ENCODE measurements at places on chromosomes 7 and 10. TPM values are rescaled to one million over a fixed set of nuclear protein-coding genes. Genes with fewer than 3 reads are reported as not detected.

DNA sequence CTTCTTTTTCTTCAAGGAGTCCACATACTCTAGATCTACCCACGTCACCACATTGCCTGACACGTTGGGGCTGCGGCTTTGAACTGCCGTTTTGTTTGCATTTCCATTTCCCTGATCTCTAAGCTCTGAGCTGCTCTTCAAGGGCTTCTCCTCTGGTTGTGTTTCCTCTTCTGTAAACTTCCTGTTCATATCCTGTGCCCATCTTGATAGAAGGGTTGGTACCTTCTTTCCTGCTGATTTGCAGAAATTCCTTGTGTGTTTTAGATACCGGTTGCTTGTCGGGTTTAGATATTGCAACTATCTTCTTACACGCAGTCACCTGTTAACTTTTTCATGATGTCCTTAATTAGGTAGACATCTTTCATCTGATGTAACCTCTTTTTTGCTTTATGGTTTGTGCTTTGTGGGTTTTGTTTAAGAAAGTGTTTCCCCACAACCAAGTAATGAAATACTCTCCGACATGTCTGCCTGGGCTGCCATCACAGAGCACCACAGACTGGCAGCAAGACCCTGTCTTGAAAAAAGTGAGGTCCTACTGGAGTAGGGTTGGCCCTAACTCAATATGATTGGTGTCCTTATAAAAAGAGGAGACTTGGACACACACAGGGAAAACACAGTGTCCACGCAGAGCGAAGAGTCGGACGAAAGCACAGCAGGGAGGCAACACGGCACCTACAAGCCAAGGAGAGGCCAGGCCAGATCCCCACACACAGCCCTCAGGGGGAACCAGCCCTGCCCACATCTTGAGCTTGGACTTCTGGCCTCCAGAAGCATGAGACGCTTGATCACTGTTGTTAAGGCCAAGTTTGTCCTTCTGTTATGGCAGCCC is 99.1 kb upstream of the PDGFA start:
- H3K27me3 ChIP-seq = no peaks in the 10 kb centered on the region
- H3K36me3 ChIP-seq = no peaks in the 10 kb centered on the region
- no peak overlapping the region for H3K4me3 ChIP-seq

GRCh38 chr10:117284716-117285494 is 44.0 kb downstream of the SLC18A2 start:
- no peak for DNase-seq
- no peak overlapping the region for H3K27ac ChIP-seq
- H3K4me3 ChIP-seq = no peak overlapping the region
- no peaks in the 10 kb centered on the region for H3K4me1 ChIP-seq
- H3K36me3 ChIP-seq = peaks cover 4% of the 10 kb centered on the region
- no peaks in the 10 kb centered on the region for H3K27me3 ChIP-seq

- H3K27me3 ChIP-seq = no peaks in the 10 kb centered on the region
- no peaks in the 10 kb centered on the region for H3K4me1 ChIP-seq
- H3K27ac ChIP-seq = no peak overlapping the region
- DNase-seq = no peak
- no peaks in the 10 kb centered on the region for H3K36me3 ChIP-seq
Measured at GRCh38 chr10:31832261-31832660, 96.4 kb downstream of the ARHGAP12 start.

- no peak overlapping the region for H3K27ac ChIP-seq
- DNase-seq = no peak
- H3K27me3 ChIP-seq = peaks cover 2% of the 10 kb centered on the region
- H3K4me1 ChIP-seq = no peaks in the 10 kb centered on the region
- no peaks in the 10 kb centered on the region for H3K36me3 ChIP-seq
- no peak overlapping the region for H3K4me3 ChIP-seq
Measured at GRCh38 chr7:151408839-151409666, 785 bp downstream of the WDR86 start.

GRCh38 chr7:55129541-55130394 is 111.0 kb downstream of the EGFR start:
- peak overlapping the region; percentile 92 for H3K27ac ChIP-seq
- DNase-seq = no peak
- no peaks in the 10 kb centered on the region for H3K36me3 ChIP-seq

GRCh38 chr7:132023466-132023865 is 467.0 kb upstream of the PODXL start:
- H3K4me1 ChIP-seq = no peaks in the 10 kb centered on the region
- H3K4me3 ChIP-seq = no peak overlapping the region
- H3K36me3 ChIP-seq = no peaks in the 10 kb centered on the region

Gene IFIT1B
- total RNA-seq = 0.16 TPM

DNA sequence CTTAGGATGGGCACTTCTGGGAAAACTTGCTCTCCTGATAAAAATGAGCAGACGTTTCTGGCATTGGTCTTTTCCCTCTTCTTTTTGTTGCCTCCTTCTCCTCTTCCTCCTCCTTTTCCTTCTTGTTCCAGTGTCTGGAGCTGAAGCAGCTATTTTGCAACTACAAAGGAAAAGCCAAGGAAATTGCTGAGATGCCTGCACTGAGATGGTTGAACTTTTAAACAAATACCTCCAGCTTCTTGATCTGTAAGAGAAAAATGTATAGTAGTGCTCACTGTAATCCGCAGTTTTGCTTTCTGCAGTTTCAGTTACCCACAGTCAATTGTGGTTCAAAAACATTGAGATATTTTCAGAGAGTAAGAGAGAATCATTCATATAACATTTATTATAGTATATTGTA is 7.5 kb upstream of the SND1 start:
- H3K27ac ChIP-seq = no peak overlapping the region
- no peaks in the 10 kb centered on the region for H3K27me3 ChIP-seq
- no peak overlapping the region for H3K4me3 ChIP-seq
- DNase-seq = no peak
- H3K4me1 ChIP-seq = no peaks in the 10 kb centered on the region

DNA sequence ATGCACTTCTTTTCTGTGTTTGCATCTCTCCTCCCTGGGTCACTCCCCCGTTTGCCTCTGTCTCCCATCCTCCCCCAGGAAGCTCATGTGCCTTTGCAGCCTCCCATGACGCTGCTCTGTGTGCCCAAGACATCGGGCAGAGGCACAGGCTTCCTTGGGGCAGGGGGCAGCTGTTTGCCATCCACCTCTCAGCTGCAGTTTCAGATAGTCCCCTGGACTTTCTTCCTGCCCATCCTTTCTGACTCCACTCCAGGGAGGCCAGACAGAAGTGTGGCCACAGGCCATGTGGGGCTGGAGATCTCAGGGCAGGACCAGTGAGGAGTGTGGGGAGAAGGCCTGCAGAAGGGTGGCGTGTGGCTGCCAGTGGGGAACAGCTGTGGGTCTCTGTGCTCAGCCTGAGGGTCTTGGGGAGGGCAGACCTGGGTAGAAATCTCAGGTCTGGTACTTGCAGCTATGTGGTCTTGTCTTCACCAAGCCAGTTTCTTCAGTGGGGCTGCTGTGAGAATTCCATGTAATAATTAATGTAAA is 10.6 kb upstream of the SAMD8 start:
- no peak overlapping the region for H3K4me3 ChIP-seq
- H3K27ac ChIP-seq = no peak overlapping the region
- DNase-seq = peak; percentile 31
- H3K27me3 ChIP-seq = no peaks in the 10 kb centered on the region

DNA sequence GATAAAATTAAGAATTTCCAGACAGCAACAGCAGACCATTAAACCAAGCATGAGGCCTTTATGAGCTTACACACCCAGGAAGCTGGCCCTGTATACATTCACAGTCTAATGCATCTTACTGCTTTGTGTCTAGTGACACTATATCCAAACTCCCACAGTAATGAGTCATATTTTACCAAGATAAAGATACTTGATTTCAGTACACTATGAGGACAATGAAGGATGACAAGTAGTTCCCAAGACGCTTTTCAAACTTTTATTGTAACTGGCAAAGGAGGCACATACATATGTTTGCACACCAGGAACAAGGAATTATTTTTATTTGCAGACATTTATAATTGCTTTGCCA is 148.0 kb downstream of the TSPAN12 start:
- H3K4me1 ChIP-seq = no peaks in the 10 kb centered on the region
- no peak overlapping the region for H3K27ac ChIP-seq
- H3K36me3 ChIP-seq = no peaks in the 10 kb centered on the region
- no peak for DNase-seq
- no peak overlapping the region for H3K4me3 ChIP-seq
- no peaks in the 10 kb centered on the region for H3K27me3 ChIP-seq

DNA sequence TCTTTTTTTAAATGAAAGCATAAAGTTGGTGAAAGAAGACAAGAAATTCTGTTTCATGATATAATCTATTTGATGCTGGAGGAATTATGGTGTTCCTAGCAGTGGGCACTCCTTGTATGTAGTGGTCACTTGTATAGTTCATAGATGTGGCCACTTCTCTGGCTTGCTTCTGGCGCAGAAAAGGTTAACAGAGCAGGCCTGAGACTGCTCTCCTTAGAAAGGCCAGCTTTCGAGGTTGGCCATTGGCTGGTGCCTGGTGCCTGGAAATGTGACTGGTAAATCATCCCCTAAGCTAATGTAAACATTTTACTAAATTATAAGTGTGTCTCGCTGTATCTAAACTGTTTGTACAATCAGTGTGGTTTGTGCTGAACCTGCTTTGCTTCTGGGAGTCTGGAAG is 276.1 kb downstream of the PHTF2 start:
- no peaks in the 10 kb centered on the region for H3K36me3 ChIP-seq
- no peaks in the 10 kb centered on the region for H3K27me3 ChIP-seq
- no peak for DNase-seq
- H3K4me3 ChIP-seq = no peak overlapping the region
- no peaks in the 10 kb centered on the region for H3K4me1 ChIP-seq
- H3K27ac ChIP-seq = no peak overlapping the region

Data from aorta (tissue), 5 donors.